ENCODE measurements at places on chromosomes 1 and 21. TPM values are rescaled to one million over a fixed set of nuclear protein-coding genes. Genes with fewer than 3 reads are reported as not detected.

Gene C1orf122
- total RNA-seq = 10.9 TPM

Gene LCE6A
- not detected for total RNA-seq

Gene PCP4
- total RNA-seq = not detected

Gene GJA9
- not detected for total RNA-seq

Gene NOC2L
- total RNA-seq = 52.0 TPM

Gene CYP4A22
- not detected for total RNA-seq

Gene CCDC185
- total RNA-seq = not detected

Gene LENEP
- total RNA-seq = not detected

Gene C21orf58
- 2.0 TPM for total RNA-seq

Gene UBE2Q1
- 78.7 TPM for total RNA-seq

Gene AVPR1B
- not detected for total RNA-seq

Gene DSCAM
- not detected for total RNA-seq

Gene TLCD4
- total RNA-seq = 0.11 TPM

Gene S100A14
- not detected for total RNA-seq

Gene THEM5
- not detected for total RNA-seq

Gene GIPC2
- not detected for total RNA-seq

Gene UMODL1
- 0.49 TPM for total RNA-seq

Gene OR2L3
- not detected for total RNA-seq

Gene RGS18
- total RNA-seq = 0.22 TPM

Data from CD4-positive, alpha-beta T cell (primary cell).